ENCODE measurements at places on chromosomes 3 and 15. TPM values are rescaled to one million over a fixed set of nuclear protein-coding genes. Genes with fewer than 3 reads are reported as not detected.

GRCh38 chr3:148190441-148190990 lies 507.2 kb upstream of the AGTR1 start:
- H3K4me3 ChIP-seq: no peak overlapping the region
- no peaks in the 10 kb centered on the region for H3K27me3 ChIP-seq
- DNase-seq: no peak
- no peaks in the 10 kb centered on the region for H3K4me1 ChIP-seq
- H3K36me3 ChIP-seq: no peaks in the 10 kb centered on the region

GRCh38 chr3:175502155-175502554 lies 643.0 kb downstream of the NAALADL2 start:
- H3K4me1 ChIP-seq: no peaks in the 10 kb centered on the region
- H3K4me3 ChIP-seq: no peak overlapping the region
- no peak for DNase-seq

The FILIP1L gene
- total RNA-seq: 19.8 TPM

The LRRIQ4 gene
- total RNA-seq: 0.11 TPM

DNA sequence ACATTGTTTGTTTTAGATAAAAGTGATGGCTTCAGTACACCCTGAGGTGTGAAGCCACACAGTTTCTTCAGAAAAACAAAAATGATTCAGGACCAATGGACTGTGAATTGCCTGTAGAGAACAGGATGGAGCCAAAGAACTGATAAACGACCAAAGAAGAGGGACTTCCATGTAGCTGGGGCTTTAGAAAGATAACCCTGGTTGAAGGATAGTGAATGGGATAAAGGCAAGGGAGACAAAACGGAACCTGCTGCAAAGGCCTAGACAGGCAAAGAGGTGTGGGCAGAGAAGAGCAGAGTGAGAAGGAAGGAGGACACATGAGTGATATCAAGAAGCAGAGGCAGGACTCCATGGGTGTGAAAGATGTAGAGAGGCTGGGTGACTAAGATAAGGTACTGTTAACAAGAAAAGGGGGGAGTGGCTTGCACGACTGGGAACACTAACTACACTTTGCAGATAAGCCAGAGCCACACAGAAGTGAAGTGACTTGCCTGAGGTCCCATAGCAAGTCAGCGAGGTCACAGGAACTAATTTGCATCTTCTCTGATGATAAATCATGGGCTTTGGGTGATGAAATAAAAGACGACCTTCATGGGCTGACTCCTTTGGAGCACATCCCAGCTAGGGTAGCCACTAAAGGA lies 44.3 kb downstream of the RAB6B start:
- no peak overlapping the region for H3K4me3 ChIP-seq
- no peaks in the 10 kb centered on the region for H3K27me3 ChIP-seq
- H3K27ac ChIP-seq: no peak overlapping the region
- peaks cover under 1% of the 10 kb centered on the region for H3K36me3 ChIP-seq
- no peaks in the 10 kb centered on the region for H3K4me1 ChIP-seq

DNA sequence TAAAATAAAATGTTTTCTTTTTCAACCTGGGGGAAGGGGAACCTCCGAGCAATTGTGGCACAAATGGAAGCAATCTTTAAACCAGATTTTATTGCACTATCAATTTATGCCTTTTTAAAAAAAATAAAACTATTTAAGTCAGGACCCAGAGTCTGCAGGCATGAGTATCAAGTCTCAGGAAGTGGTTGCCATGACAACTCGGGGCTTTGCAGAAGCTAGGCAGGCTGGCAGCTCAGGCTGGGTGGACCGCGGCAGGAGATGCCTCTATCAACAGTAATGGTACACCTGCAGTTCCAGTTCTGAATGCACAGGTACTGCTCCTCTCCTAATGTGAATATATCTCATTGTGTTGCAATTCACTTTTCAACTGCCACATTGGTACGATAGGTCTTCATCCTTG lies 447.7 kb downstream of the GABRG3 start:
- H3K27me3 ChIP-seq: peaks cover 38% of the 10 kb centered on the region
- no peak overlapping the region for H3K27ac ChIP-seq
- no peaks in the 10 kb centered on the region for H3K36me3 ChIP-seq
- H3K4me1 ChIP-seq: no peaks in the 10 kb centered on the region

The CNTN4 gene
- total RNA-seq: 68.9 TPM

The TLR9 gene
- total RNA-seq: 0.16 TPM

DNA sequence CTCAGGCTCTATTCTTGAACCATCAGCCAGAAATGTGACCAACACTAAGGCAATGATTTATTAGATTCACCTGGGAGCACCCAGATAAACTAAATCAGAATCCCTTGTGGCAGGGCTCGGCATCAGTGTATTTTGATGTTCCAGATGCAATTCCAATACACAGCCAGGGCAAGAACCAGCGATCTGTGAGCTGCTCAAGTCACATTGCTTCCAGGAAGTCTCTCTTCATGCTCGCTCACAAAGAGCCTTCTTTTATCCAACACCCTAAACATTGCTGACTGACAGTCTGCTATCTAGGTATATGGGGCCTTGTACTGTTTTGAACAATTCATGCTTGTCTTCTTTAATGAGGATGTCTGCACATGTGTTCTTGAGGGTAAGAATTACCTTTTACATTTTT lies 40.9 kb upstream of the GOLGA8J start:
- no peaks in the 10 kb centered on the region for H3K36me3 ChIP-seq
- no peak overlapping the region for H3K27ac ChIP-seq
- no peak overlapping the region for H3K4me3 ChIP-seq
- DNase-seq: no peak

DNA sequence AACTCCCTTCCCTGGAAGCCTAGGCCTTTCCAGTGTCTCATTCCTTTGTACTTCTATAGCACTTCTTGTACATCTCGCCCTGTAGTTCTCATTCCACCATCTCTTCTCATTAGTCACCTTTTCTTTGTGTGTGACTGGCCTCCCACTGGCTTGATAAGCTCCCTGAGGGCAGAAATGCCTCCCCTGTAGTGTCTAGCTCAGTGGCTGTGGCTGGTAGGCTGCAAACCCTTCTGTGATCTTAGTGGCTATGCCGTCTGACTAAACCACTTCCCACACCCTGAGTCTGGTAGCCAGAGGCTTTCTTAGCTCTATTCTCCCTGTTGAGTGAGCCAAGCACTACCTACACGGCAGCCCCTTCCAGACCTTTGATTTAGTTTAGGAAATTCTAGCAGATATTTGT lies 24.4 kb upstream of the TNFAIP8L3 start:
- H3K4me1 ChIP-seq: no peaks in the 10 kb centered on the region
- peaks cover 3% of the 10 kb centered on the region for H3K36me3 ChIP-seq
- H3K27ac ChIP-seq: no peak overlapping the region
- H3K27me3 ChIP-seq: peaks cover under 1% of the 10 kb centered on the region
- H3K4me3 ChIP-seq: no peak overlapping the region
- DNase-seq: no peak

- no peak overlapping the region for H3K27ac ChIP-seq
- no peak for DNase-seq
- H3K27me3 ChIP-seq: no peaks in the 10 kb centered on the region
- H3K36me3 ChIP-seq: no peaks in the 10 kb centered on the region
Observed at GRCh38 chr15:98883478-98883877, 124.1 kb downstream of the PGPEP1L start.

DNA sequence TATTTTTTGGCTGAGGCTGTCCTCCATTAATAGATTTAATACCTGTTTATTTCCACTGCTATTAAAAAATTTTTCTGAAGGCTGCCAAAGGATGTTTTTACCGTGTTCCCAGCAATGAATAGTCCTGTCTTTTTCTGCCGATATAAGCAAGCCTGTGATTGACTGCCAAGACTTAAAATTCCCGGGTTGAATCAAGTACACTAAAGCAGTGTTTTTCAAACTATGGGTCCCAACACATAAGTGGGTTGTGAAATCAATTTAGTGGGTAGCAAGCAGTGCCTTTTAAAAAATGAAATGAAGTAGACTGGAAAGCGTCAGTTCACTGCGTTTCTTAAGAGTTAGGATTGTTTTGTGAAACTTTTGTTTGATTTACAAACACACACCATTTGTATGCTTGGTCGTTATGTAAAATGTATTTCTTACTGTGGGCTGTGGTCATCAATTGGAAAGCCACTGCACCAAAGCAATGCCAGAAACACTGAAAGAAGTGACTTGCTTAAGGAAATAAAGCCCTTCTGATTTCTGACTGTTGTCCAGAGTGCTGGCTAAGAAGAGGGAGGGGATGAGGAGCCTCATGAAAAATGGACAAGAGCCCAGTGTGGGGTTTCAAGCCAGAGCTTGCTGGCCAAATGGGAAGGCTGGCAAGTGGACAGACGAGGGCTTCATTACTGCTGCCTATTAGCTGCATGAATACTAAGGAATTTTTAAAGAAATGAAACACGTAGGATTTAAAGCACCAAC lies 206.0 kb downstream of the THRB start:
- H3K4me1 ChIP-seq: peaks cover 10% of the 10 kb centered on the region
- no peak for DNase-seq
- H3K27me3 ChIP-seq: no peaks in the 10 kb centered on the region
- H3K27ac ChIP-seq: no peak overlapping the region
- no peak overlapping the region for H3K4me3 ChIP-seq

- no peak for DNase-seq
- H3K4me3 ChIP-seq: no peak overlapping the region
- H3K27ac ChIP-seq: no peak overlapping the region
- H3K4me1 ChIP-seq: no peaks in the 10 kb centered on the region
- H3K36me3 ChIP-seq: peaks cover 61% of the 10 kb centered on the region
Observed at GRCh38 chr3:141600331-141600730, 113.5 kb downstream of the RASA2 start.

Data from mesothelial cell of epicardium (in vitro differentiated cells).